ENCODE measurements at places on chromosomes 5 and 9. TPM values are rescaled to one million over a fixed set of nuclear protein-coding genes. Genes with fewer than 3 reads are reported as not detected.

ARL14EPL gene
- total RNA-seq: not detected

CCDC183 gene
- total RNA-seq: 1.6 TPM

CCNO gene
- 4.7 TPM for total RNA-seq

PCDHB14 gene
- 2.8 TPM for total RNA-seq

ASPN gene
- total RNA-seq: 1.4 TPM

CCNG1 gene
- total RNA-seq: 62.5 TPM

PLAC8L1 gene
- total RNA-seq: not detected

PCDHGA10 gene
- 5.7 TPM for total RNA-seq

ARHGEF39 gene
- 1.3 TPM for total RNA-seq

PFN3 gene
- total RNA-seq: not detected

ADRA1B gene
- 6.1 TPM for total RNA-seq

SLC45A2 gene
- total RNA-seq: not detected

CAMLG gene
- 27.5 TPM for total RNA-seq

HRCT1 gene
- total RNA-seq: not detected

GABRA6 gene
- total RNA-seq: not detected

SLC36A2 gene
- total RNA-seq: not detected

BASP1 gene
- 42.7 TPM for total RNA-seq

SPATA6L gene
- total RNA-seq: 25.6 TPM

S1PR3 gene
- 14.5 TPM for total RNA-seq

GKAP1 gene
- total RNA-seq: 4.4 TPM

LPAR1 gene
- 47.6 TPM for total RNA-seq

IFNB1 gene
- total RNA-seq: not detected

TXNDC8 gene
- total RNA-seq: not detected

OR1J2 gene
- total RNA-seq: not detected

SLC25A48 gene
- total RNA-seq: not detected

TIFAB gene
- 0.15 TPM for total RNA-seq

SPATA31E1 gene
- total RNA-seq: not detected

CHSY3 gene
- 4.1 TPM for total RNA-seq

ERCC6L2 gene
- total RNA-seq: 37.4 TPM

PCDHA6 gene
- 0.92 TPM for total RNA-seq

MAMDC2 gene
- 6.5 TPM for total RNA-seq

WWC1 gene
- 60.8 TPM for total RNA-seq

MARVELD2 gene
- total RNA-seq: 39.6 TPM

IL13 gene
- not detected for total RNA-seq

ACER2 gene
- 4.9 TPM for total RNA-seq
